ENCODE measurements at places on chromosomes 12 and 14.
A peak's percentile ranks its signal among the peaks of the same experiment; 100 is the strongest.

DNA sequence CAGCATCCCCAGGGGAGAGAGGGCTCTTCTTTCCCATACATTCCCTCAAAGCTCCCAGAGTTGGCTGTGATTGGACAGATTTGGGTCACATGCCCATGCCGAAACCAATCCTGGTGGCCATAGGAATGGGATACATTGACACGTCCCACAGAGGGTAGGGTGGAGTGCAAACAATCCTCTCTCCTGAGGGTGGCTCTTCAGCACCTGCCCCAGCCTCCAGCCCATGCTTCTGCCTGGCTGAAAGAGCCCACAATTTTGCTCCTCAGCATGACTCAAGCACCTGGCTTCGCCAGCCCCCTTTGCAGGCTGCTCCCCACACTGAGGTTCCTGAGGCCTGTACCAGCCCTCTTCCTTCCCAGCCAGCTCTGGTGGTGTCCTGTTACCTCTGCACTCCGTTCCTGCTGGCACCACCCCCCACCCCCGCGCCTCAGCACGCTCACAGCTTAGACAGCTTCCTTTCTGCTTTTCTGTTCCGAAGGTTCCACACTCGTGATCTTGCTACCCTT lies 71.7 kb downstream of the CCDC92 start:
- DNase-seq = no peak

GRCh38 chr14:26304056-26304455 lies 293.8 kb downstream of the NOVA1 start:
- no peak for DNase-seq

DNA sequence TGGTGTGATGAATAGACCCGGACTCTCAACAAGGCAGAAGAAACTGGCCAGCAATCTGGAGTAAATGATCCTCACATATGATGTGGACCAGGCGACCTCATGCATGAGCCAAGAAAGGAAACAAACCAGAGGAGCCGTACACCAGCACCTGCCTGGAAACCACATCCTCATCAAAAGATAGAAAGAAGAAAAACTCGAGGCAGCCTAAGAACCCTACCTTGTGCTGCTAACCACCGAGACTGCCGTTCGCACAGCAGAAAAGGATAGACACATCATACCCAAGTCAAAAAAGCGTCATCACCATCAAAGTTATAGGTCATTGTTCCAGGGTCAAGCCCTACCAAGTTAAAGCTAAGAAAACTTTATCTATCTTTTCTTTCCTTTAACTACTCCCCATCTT lies 66.7 kb downstream of the RESF1 start:
- no peak for DNase-seq

DNA sequence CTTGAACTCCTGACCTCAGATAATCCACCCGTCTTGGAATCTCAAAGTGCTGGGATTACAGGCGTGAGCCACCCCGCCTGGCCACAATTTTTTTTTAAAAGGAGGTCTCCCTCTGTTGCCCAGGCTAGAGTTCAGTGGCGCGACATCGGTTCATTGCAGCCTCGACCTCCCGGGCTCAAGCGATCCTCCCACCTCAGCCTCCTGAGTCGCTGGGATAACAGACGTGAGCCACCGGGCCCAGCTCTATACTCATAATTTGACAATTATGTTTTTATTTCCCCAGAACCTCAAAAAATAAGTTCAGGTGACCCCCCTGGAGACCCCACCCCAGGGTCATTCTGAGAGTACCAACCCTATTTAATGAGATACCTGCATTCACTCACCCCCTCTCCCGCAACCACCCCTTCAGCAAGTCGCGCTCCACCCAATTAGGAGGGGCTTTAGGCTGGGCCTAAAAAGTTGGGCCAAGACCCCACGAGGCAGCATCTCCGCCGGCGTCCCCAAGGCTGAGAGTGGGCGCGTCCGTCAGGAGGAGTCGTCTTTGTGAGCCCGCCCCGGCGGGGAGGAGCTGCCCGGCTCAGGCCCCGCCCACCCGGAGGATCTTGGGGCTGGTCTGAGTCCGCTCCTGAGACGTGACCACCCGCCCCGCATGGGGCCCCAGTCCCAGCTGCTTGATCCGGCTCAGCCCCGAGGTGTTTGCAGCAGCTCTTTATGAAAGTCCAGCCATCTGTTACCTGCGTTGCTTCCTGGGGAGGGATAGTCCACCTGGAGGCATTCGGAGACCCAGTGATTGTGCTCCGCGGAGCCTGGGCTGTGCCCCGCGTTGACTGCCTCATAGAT lies at the start of gene ANKRD33:
Gene ANKRD33, plus strand, starts transcription at position 628 of the 840 bp plus-strand sequence. Its CDS starts 84 bp downstream, at position 712.
- DNase-seq = no peak

DNA sequence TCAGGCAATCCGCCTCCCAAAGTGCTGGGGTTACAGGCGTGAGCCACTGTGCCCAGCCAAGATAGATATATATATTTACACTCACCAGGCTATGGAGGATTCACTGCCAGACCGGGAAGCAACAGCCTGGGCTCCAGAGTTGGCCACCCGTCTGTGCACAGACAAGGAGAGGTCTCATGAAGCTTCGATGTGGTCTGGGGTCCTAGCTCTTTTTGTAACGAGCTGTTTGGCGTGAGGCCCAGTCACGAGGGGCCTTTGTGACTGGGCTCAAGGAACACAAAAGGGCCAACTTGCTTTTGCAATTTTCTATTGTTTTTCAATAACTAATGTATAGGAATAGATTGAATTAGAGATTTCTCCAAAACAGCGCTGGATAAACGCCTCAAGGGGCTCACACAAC lies 77.6 kb upstream of the EIF5 start:
- DNase-seq = no peak

- DNase-seq = peak; percentile 95
Observed at GRCh38 chr12:5333096-5333495, 98.8 kb upstream of the NTF3 start.

DNA sequence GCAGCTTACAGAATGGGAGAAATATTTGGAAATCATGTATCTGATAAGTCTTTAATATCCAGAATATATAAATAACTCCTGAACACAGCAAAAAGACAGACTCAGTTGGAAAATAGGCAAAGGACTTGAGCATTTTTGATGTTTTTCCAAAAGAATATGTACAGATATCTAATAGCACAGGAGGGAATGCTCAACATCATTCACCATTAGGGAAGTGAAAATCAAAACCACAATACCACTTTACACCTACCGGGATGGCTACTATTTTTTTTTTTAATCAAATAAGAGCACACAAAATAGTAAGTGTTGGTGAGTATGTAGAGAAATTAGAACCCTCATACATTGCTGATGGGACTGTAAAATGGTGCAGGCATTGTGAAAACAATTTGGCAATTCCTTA lies 75.6 kb downstream of the ANO6 start:
- DNase-seq = no peak

GRCh38 chr12:53844994-53845844 lies 93.4 kb upstream of the HOXC13 start:
- DNase-seq = peak; percentile 70

GRCh38 chr12:105992849-105993740 lies 145.7 kb downstream of the NUAK1 start:
- DNase-seq = peak; percentile 70

GRCh38 chr14:24662753-24663152 lies 28.8 kb upstream of the GZMB start:
- no peak for DNase-seq

DNA sequence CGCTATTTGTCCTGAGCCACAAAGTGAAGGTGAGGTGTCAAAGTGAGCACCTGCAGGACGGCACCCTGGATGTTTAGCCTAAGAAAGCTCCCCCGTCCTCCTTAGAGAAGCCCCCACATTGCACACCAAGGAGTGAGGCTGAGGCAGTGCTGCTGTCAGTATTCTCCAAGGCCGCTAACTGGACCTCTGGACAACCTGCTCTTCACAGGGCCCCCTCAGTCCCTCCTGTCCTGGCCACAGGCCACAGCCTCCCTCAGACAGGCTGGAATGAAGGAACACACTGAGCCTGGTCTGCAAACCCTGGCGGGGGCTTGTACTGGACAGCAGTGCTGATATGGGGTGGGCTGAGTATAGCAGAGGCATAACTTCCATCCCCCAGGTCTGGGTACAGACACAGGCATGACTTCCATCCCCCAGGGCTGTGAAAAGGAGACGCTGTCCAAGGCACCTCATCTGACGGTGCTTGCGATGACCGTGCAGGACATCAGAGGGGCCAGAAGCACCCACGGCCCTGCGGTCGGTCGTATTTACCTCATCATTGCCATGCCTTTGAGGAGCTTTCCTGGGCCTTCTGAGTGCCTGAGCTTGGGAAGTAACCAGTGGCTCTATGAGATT lies 82.4 kb upstream of the DIO3 start:
- no peak for DNase-seq

DNA sequence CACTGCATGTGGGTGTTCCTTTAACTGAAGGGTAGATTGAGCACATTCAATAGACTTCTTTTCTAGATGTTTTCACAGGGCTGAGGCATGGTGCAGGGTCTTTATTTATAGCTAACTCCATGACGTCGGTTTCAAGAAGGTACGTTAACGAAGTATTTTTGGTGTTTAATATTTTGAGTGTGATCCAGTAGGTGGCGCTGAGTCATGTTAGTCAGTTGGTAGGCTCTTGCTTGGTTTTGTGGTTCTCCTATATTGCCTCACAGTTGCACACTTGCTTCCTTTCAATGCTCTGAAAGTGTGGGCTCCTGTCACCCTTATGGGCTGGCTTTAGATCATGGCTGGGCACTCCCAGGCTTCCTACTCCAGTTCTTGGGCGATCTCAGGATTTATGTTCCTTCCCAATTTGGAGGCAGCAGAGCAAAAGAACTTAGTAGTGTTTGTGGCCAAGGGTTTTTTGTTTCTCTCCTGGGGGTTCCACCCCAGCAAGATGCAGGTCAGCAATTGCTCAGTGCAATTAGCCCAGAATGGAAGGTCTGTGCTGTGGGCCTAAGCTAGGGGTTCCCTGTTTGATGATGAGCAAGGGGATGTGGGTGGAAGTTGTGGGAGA lies 471.6 kb upstream of the FOXG1 start:
- DNase-seq = peak; percentile 55

- no peak for DNase-seq
Observed at GRCh38 chr12:115771065-115771464, 506.4 kb downstream of the MED13L start.

DNA sequence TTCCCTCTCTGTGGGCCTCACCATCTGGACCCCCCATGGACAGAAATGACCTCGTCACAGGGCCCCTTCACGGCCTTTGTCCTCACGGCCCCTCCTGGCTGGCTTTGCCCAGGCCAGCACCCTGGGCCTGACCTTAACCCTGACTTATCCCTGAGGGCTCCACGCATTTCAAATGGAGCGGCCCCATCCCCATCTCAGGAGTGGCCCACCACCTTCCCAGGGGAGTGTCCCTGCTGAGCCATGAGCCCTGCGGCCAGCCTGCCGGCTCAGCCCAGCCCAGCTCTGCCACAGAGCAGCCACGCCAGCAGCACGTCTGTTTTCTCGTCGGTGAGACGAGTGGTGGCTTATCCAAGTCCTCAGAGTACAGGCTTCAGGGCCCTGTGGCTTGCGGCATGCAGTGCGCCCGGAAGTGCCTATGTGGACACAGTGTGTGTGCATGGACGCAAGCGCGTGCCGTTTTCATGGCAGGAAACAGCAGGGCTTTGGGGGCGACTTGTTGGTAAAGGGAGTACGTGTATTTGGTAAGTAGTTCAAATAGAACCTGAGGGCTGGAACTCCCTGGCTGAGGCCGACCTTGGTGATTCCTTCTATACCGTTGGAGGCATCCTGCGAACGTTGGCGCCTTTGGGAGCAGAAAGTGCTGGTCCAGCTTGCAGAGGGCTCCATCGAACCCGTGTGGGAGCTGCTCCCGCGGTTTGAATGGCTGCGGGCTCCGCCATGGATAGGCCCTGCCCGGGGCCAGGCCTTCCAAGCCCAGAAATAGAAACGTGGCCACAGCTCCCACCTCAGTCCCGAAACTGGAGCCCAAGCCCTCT lies 52.1 kb downstream of the LRCOL1 start:
- no peak for DNase-seq

DNA sequence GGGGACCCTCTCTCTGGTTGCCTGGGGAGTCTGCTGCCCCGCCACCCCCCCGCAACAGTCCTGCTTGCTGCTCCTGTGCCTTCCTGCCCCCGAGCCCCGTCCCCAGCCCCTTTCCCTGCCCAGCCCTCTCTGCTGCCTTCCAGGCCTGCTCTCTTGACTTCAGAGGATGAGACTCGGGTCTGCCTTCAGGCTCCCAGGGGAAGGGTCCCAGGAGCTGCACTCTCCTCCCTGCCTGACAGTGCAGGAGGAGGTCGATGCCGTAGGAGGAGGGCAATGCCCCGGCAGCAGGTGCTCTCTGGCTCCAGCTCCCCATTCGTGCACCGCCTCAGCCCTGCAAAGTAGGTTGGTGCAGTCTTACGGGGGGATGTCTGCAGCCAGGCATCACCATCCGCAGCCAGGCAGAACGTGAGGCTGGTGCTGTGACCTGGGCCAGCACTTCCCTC lies 185.1 kb upstream of the C14orf180 start:
- DNase-seq = no peak

DNA sequence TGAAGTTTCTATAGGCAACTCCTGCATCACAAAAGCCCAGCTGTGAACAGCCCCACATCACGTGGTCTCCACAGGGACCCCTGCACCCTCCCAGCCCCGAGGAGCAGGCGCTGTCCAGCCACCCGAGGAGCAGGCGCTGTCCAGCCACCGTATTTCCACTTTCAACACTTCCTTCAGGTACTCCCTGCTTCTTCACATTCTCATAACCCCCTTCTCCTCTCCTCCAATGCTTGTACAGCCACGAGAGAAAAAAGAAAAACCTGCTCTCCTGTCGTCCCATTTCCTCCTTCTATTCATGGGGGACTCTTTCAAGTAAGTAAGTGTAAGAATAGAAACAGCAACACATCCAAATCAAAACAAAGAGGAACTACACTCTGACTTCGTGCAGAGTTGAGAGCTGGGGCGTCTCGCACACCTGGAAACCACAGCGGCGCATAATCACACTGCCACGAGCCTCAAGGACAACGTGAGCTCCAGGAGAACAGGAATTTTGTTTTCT lies 11.9 kb downstream of the CDC42BPB start:
- DNase-seq = no peak

DNA sequence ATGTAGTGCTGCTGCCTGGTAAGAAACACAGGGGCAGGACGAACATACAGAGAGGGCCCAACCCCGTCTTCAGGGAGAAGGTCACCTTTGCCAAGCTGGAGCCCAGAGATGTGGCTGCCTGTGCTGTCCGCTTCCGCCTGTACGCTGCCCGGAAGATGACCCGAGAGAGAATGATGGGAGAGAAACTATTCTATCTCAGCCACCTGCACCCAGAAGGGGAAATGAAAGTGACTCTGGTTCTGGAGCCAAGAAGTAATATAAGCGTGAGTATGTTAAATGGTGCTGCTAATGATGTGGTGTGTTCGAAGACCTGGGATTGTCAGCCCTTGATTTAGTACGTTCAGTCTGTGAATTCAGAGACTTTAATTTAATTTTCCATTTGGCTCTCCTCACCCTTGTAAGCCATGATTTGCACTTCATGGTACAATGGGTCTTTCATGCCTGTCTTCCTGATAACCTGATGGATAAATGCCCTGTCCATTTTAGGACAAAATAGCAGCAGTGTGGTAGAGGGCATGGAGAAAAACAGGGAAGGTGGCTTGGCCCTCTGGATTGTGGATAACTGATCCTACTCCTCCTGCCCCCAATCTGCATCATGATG lies 318.9 kb downstream of the SNAPC1 start:
- no peak for DNase-seq

GRCh38 chr12:128795530-128796361 lies 28.0 kb downstream of the SLC15A4 start:
- DNase-seq = no peak

Measured in myocyte (in vitro differentiated cells).